ENCODE measurements at places on chromosomes 13 and 19.

- no peak for DNase-seq
Measured at GRCh38 chr13:62631124-62631523, 1215.5 kb upstream of the PCDH20 start.

- DNase-seq: no peak
Measured at GRCh38 chr13:39505151-39505550, 97.8 kb downstream of the LHFPL6 start.

- no peak for DNase-seq
Measured at GRCh38 chr19:46748325-46749109, 2.3 kb upstream of the STRN4 start.

DNA sequence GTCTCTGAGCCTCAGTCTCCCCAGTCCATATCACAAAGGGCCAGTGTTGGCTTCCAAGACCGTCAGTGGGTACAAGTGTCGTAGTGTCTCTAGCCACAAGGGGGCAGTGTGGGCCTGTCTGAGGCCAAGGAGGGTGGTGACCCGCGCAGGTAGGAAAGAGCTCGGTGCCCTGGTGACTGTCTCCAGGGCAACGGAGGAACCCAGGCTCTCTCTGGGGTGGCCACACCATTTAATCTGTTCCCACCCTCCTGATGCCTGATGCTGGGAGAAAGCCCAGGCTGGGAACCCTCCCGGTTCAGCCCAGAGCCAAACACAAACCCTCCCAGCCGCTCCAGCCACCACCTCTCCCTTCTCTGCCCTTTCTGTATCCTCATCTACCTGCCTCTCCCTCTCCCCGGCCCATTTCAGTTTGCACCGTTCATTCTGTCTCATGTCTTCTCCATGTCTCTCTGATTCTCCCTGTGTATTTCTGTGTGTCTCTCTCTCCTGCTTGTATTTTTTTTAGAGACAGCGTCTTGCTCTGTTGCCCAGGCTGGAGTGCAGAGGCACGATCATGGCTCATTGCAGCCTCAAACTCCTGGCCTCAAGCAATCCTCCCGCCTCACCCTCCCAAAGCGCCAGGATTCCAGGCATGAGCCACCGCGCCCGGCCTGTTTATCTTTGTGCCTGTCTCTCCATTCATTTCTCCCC is 17.5 kb upstream of the MEIS3 start:
- DNase-seq: no peak

DNA sequence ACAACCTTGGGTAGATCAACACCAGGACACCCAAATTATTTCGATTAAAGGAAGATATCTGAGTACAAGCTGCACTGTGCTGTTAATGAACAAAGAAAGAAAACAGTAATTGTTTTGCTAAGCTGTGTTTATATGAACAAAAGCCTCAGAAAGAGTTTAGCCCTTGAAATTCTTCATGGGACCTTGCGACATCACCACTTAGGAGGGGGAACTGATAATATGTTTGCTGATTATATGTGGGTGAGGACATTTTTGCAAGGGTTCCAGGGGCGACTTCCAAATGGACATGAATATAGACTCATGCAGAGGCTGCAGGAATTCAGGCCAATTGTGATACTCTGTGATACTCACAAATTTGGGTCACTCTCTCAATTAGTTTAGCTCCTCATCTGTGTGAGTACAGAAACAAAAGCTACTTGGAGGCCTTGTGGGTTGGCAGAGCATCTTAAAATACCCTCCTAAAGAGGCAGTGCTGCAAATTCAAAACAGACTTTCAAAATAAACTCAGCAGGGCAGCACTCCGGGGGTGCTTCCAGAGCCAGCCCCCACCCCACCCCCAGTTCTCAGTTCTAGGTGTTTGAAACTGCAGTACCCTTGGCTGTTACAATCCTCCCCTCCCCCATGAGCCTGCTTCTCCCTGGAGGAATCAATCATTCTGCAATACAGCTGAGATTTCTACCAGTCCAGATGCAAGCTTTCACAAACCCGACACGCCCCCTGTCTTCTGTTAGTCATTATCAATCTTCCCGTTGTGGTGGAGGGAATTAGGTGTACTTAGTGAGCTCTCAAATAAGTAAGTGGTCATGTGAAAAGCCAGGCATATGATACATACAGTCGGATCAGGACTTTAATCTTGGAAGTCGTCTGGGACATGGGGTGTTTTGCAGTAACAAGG is 97.0 kb upstream of the MBNL2 start:
- DNase-seq: no peak

- DNase-seq: no peak
Measured at GRCh38 chr13:113145911-113146598, 12.4 kb upstream of the PROZ start.

GRCh38 chr13:46041419-46041839 is 11.1 kb downstream of the ZC3H13 start:
- DNase-seq: no peak

DNA sequence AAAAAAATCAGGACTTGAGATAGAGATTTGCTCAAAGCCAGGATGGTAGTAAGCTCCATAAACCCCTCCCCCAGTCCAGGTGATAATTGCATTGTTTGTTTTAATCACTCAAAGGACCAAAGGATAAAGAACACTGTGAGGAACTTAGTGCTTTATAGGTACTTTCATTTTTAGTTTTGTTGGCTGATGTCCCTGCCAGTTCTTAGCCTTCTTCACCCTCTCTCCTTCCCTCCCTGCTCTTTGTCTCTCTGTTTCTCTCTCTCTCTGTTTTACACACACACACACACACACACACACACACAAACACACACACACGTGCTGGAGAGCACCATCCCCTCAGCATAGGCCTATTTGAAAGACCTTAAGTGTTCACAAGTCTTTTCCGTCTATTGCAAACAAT is 5.2 kb downstream of the FRY start:
- no peak for DNase-seq

- DNase-seq: no peak
Measured at GRCh38 chr13:109734002-109734785, 52.2 kb downstream of the IRS2 start.

DNA sequence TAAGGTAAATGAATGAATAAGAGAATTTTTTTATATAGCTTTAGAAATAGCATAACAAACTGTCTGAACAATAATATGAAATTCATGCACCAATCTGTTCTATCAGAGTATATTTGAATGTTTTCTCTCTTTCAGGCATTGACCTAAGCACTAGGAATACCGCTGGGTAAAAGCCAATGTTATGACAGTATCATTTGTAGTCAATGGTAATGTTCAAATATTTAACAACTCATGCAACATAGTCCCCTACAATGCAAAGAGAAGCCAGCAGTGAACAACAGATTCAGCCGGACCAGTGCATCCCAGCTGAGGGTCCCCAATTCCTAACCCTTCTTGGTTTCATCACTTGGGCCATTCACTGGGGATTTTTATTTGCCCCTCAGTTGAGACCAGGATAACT is 52.6 kb upstream of the MYCBP2 start:
- DNase-seq: no peak

- no peak for DNase-seq
Measured at GRCh38 chr13:113050734-113051431, 54.7 kb upstream of the F7 start.

Data from iPS DF 19.7 (cell line).